Muscle of arm (tissue), 14 donors: ENCODE measurements at places on chromosomes 3 and 15. TPM values are rescaled to one million over a fixed set of nuclear protein-coding genes. Genes with fewer than 3 reads are reported as not detected.
A peak's percentile ranks its signal among the peaks of the same experiment; 100 is the strongest.

- no peak for DNase-seq
Measured at GRCh38 chr3:4222574-4223175, 80.5 kb upstream of the SETMAR start.

The IFT57 gene
- polyA plus RNA-seq = 30.2 TPM

- peak; percentile 8 for DNase-seq
Measured at GRCh38 chr3:113495035-113495434, 19.9 kb downstream of the SPICE1 start.

DNA sequence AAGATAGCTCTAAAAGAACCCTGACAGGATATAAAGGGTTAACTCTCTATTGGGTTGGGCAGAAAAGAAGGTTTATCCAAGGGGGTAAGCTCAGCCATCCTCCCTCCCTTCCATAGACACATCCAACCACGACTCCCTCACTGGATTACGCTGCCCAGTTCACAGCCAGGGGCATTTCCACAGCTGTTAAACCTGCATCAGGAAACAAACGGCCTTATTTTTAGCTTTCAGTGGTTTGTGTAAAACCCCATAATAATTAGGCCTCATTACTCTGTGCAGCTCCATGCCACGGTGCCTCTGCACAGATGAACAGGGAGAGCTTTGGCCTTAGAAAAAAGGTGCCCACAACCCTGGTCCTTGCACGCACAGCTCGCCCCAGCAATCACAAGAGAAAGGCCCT, 110.6 kb downstream of the GABRB3 start:
- no peak for DNase-seq

GRCh38 chr3:8652324-8652987, 7.9 kb upstream of the SSUH2 start:
- no peak for DNase-seq

GRCh38 chr3:38823722-38824121, 7.7 kb upstream of the SCN10A start:
- no peak for DNase-seq

GRCh38 chr3:172199850-172200369, 160.5 kb downstream of the FNDC3B start:
- DNase-seq = no peak

- DNase-seq = no peak
Measured at GRCh38 chr3:162534431-162534830, 1037.8 kb downstream of the OTOL1 start.

GRCh38 chr3:125611908-125612307, 16.6 kb upstream of the OSBPL11 start:
- no peak for DNase-seq

GRCh38 chr3:14678015-14678503, 3.1 kb downstream of the C3orf20 start:
- DNase-seq = no peak
